ELR (cell line): ENCODE measurements at places on chromosomes 1 and 21.

DNA sequence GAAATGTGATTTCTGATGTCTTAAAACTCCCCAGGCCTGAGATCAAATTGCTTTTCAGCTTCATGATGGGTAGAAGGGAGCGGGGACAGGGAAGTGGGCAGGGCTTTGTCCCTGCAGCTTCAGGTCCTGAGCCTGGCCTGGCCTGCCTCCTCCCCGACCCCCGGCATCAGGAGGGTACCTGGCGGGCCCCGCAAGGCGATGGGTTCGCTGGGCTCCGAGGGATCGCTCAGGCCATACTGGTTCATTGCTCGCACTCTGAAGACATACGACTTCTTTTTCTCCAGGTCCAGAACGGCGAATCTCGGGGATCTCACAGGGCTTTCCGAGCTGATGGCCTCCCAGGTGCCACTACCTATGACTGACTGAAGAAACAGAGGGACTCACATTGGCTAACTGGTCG, 25.5 kb downstream of the MYOM3 start:
- no peak for DNase-seq

- no peak for DNase-seq
Measured at GRCh38 chr1:44853201-44853600, 10.1 kb upstream of the PTCH2 start.

- peak; percentile 72 for DNase-seq
Measured at GRCh38 chr1:93816970-93817678, 61.9 kb downstream of the DNTTIP2 start.

- peak; percentile 83 for DNase-seq
Measured at GRCh38 chr1:92030656-92031107, 897 bp downstream of the EPHX4 start.

DNA sequence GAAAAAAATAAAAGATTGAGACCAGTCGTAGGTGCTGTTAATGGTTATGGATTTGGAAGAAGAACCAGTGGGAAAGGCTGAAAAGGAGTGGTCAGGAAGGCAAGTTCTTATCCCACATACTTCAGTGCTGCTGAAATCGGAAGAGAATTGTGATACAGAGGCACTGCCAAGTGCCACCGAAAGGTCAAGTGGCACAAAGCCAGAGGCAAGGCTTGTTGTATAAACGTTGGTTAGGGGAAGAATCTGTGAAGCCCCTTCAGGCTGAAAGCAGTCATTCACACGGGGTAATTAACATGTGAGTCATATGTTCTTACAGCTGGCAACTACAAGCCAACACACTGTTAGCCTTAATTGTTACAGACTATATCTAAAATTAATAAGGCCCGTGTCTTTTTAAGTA, 48.8 kb downstream of the ZBTB40 start:
- DNase-seq: peak; percentile 58

DNA sequence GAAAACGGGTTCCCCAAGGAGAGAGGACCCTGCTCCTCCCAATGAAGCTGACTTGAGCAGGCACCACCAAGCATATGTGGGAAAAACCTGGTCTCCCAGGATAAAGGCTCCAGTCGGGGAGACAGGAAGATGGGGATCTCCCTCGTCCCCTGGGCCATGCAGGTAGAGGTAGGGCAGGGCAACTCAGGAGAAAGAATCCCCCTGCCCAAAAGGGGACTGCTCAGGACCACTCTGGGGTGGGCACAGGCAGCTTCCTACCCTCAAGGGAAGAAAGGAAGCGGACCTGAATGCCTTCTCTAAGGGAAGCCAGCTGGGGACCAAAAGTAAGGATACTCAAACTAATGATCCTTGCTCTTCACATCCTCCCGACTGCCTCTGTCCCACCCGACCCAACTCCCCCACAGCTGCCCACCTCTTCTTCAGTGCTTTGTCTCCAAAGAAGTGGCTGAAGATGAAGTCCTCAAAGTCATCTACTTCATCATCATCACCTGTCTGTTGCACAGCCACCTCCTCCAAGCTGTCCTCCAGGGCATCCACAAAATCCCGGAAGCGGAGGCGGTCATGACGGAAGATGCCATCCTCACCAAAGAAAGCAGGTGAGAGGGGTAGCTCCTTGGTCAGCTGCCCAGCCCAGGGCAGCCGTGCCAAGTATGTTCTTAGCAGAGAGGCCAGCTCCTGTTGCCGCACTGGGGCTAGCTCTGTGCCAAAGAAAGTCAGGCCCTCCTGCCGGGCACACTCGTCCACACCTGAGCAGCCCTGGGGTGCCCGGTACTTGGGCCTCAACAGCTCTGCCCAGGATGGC, 8.8 kb upstream of the PMVK start:
- no peak for DNase-seq

DNA sequence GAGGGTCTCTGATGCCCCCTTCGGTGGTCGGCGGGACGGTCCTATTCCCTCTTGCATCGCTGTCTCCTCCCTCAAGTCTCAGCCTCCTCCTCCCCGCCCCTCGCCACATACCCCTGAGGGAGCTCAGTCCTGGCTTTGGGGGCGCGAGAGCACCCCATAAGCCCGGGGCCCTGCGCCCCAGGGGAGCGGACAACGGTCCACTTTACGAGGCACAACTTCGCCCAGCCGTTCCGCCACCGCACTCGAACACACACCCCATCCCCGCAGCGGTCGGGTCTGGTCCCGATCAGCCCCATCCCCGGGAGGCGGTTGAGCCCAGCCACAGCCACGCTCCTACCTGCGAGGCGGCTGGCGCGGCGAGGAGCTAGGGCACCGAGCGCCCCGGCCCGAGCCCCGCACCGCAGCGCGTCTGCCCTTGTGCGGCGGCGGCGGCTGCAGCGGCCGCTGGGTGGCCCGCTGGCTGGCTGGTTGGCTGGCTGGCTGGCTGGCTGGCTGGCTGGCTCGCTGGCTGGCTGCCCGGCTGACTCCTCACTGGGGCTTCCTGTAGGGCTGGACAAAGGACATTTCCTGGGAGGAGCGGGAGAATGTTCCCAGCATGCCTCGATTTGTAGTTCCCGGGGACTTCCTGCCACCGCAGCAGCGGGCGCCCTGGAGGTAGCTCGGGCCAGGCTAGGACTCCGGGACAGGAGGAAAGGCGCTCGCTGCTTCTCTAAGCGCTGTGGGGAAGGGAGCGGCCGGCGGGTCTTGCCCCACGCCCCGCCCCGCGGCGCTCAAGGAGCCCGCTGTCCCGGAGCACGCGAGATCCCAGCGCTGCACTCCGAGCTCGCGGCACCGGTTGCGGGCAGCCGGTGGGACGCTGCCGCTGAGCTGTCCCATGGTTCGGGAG, at the start of gene ZNF697:
Gene ZNF697 (minus strand): TSS at position 533 of the 886 bp plus-strand sequence. CDS start 22,166 bp downstream, outside the sequence.
- DNase-seq: peak; percentile 98

- no peak for DNase-seq
Measured at GRCh38 chr1:30928171-30928570, 19.6 kb upstream of the SDC3 start.

DNA sequence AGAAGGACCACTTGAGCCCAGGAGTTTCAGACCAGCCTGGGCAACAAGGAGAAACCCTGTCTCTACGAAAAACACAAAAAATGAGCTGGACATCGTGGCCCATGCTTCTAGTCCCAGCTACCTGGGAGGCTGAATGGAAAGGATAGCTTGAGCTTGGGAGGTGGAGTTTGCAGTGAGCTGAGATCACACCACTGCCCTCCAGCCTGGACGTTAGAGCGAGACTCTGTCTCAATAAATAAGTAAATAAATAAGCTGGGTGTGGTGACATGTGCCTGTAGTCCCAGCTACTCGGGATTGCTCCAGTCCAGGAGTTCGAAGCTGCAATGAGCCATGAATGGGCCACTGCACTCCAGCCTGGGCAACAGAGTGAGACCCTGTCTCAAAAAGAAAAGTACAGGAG, 3.6 kb downstream of the AKR1A1 start:
- no peak for DNase-seq

- DNase-seq: peak; percentile 27
Measured at GRCh38 chr1:71587961-71588360, 507.1 kb upstream of the ZRANB2 start.

- DNase-seq: peak; percentile 40
Measured at GRCh38 chr1:114428083-114428754, 82.8 kb downstream of the TRIM33 start.

DNA sequence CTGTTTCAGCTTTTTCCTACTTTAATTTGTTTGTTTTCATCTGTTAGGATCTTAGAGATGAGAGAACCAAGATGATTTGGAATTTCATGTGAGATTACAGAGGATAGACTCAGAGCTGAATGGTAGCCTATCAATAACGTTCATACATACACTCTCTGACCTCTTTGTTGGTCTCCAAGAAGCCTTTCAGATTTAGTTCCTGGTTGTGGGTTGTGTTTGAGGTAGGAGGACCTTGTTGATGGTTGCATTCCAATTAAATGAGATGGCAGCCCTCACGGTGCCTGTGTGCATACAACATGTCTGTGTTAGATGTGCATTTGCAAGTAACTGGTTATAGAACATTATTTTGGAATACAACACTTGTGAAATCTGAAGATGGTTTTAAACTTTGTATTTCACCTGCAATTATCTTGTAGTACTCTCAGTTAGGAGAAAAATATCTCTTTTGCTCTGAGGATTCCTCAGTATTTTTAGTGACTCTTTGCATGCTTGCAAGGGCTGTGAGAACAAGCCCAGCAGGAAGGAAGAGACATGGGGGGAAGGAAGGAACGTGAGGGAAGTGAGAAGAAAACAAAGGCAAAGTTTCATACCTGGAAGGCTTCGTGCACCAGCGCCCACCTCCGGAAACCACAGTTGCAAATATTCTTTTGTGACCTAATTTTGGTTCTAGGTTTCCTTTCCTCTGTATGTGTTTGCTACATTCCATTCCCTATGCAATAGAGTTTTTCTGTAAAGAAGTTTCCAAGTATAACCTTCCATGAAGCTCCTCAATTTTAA, 291.8 kb downstream of the DISC1 start:
- peak; percentile 63 for DNase-seq

GRCh38 chr1:22567994-22568393, 4.7 kb downstream of the EPHA8 start:
- DNase-seq: no peak

DNA sequence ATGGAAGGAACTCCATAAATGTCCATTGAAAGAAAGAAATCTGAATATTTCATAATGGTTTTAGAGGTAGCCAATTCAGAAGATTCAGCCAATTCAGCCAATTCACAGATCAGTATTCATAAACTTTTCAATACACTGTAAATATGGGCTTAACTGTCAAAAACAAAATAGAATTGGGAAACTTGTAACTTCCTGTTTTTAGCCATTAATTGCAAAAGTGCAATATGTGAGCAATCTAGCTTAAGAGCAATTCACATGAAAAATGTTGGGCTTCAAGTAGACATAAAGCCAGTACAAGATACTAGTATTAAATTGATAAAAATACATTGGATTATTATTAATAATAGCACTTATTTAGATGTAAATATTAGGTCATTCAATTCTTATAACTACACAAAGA, 27.5 kb upstream of the PLPPR4 start:
- DNase-seq: no peak

DNA sequence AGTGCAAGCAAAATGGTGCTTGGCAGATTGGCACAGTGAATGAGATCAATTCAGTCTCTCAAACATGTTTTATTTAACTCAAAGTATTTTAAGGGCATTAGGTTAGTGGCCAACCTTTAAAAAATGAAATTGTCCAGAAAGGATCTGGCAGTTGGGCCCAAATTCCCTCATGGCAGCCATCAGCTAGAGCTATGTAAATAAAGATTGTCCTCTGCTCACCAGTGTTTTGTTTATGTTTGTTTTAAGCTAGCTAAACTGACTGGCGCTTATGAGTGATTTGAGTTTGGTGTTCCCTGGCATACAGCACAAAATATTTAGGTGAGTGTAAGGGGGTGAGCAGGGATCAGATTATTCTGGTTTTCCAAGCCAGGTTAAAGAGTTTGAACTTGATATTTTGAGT, 18.1 kb downstream of the HDAC1 start:
- no peak for DNase-seq
